ENCODE measurements at places on chromosomes 1 and 21.

DNA sequence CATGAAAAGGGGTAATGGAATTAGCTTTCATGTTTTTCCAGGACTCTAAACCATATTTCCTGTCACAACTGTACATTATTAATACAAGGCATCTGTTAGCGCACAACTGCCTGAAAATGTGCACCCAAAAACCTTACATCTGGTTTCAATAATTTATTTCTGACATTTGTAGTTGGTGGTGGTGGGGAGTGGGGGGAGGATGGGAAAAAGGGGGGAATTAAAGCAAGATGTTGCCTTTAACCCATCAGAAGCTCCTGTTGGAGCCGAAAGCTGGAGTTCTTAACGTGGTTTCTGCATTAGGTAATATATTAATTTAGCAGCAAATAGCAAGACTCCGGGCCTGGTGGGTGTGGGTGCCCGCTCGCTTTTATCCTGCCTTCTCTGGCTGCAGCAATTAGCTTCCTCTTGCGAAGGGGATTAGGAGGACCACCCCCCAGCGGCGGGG lies 36.9 kb upstream of the HHAT start:
- no peak for DNase-seq

DNA sequence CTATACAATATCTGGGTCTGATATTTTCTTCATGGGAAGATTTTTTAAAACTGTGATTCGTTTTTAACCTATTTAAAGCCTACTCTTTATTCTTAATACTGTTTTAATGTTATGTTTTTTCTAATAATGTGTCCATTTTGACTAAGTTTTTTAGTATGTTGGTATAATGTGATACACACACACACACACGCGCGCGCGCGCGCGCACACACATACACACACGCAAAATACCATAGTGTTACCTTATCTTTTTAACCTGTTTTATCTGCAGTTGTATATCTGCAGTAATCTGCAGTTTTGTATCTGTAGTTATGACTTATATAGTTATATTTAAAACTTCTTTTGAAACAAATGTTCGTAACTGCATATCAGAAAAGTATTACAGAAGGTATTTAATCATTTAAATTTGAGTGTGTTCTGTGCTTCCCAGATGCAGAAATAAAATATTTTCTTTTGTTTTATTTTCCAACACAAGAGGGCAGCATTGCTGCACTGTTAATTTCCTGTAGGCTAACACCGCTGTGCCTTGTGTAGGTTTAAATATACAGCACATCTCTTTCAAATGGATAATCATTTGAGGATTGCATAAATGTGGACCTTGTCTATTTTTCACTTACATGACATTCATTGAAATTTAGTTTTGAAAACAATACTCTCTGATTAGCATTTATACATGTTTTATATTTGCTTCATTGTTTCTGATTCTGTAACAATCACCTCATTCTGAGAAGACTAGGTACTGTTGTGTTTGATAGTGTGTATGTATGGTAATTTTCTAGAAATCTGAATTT lies 166.1 kb downstream of the PDE4B start:
- peak; percentile 40 for DNase-seq

DNA sequence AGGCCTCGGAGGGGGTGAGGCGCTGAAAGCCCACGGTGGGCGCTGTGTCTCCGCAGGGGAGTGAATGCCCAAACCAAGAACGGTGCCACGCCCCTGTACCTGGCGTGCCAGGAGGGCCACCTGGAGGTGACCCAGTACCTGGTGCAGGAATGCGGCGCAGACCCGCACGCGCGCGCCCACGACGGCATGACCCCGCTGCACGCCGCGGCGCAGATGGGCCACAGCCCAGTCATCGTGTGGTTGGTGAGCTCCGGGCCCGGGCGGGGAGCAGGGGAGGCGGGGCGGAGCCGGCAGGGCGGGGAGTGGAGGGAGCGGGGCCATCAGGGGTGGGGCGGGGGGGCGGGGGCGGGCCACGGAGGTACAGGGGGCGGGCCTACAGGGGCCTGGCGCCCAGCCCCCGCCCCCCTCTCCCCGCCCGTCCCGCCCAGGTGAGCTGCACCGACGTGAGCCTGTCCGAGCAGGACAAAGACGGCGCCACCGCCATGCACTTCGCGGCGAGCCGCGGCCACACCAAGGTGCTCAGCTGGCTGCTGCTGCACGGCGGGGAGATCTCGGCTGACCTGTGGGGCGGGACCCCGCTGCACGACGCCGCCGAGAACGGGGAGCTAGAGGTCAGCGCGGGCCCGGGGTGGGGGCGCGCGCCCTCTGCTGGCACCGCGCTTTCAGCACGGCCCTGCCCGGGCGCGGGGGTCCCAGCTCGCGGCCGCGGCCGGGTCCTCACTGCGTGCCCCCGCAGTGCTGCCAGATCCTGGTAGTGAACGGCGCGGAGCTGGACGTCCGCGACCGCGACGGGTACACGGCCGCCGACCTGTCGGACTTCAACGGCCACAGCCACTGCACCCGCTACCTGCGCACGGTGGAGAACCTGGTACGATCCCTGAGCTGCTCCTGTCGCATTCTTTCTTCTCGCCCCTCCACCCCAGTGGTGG lies 15.9 kb downstream of the ESPN start:
- no peak for DNase-seq

DNA sequence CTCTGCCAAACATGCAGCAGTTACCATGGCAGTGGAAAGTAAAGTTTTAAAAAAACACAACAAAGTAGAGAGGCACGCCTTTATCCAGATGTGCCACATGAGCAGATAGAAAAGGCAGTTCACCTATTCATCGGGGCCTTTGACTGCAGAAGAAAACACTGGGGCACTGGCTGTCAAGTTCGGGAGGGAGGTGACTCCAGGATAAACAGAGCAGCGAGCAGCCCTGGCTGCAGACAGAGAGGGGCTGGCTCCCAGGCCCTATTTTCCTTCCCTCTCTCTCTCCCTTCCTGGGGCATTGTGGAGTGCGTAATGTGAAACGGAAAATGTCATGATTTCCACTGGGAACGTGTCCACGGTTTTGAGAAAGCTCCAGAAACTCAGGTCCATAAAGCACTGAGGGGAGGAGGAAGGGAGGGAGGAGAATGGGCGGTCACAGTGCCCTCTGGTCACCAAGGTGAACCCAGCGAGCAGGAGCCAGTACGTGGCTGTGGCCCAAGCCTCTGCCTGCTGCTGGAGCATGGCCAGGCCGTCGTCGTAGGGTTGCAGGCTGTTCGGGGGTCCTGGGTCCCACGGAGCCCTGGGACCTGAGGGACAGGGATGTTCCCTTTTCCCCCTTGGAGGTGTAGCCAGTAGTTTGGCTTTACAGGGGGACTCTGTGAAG lies 114.7 kb upstream of the IRF2BP2 start:
- peak; percentile 86 for DNase-seq

- DNase-seq: no peak
Observed at GRCh38 chr1:229430761-229431283, 3.1 kb downstream of the ACTA1 start.

DNA sequence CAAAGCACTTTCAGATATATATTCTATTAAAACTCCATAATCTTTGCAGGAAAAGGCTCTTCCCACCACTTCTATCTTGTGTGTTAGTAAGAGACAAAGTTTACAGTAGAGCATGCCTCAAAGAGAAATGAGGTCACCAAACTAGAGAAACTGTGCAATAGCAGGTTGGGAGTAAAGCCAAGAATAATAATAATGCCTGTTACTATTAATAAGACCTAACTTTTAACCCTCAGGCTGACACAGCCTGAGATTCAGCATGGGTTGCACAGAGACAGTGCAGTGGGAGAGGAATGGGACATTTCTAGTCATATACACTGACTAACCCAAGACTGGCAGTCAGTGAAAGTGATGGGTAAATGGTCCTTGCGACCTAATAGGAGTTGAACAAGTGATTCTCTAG lies 320.2 kb upstream of the NFIA start:
- no peak for DNase-seq

GRCh38 chr1:155128755-155129473 lies 1.2 kb downstream of the EFNA1 start:
- DNase-seq: peak; percentile 62

DNA sequence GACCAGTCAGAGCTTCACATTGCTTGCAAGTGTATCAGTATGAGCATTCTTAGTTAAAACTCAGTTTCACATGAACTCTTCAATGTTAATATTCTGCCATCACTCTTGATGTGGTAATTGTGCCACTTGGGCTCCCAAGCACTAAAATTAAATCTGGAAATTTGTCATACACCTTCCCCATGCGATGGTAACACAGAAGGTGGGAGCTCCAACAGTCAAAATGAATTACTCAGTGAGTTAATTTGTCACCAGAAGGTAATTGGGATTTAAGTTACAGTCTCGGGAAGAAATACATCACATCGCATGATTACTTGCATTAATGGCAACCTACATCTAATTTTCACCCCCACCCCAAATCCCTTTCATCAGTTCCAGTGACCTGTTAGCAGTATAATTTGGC lies 376.5 kb upstream of the DAB1 start:
- no peak for DNase-seq

GRCh38 chr1:183723571-183723970 lies 70.5 kb upstream of the APOBEC4 start:
- no peak for DNase-seq

DNA sequence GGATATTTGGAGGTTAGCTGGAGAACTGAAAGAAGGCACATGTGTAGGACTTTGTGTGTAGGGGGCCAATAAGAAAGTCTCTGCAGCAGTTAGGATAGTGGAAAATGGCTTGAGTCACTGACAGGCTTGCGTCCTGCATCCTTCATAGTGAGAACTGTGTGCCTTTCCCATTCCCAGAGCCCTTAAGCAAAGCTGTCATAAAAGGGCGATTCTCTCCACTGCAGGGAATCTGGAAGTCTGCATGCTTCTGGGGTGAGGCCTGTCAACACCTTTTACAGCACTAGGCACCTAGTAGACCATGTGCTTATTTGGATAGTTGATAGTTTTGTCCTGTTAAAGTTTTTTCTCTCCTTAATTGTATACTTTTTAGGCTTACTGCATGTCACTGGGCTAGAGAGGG lies 39.4 kb upstream of the MACF1 start:
- DNase-seq: no peak

Measured in SHP77 (cell line).